ENCODE measurements at places on chromosomes 4 and X.
A peak's percentile ranks its signal among the peaks of the same experiment; 100 is the strongest.

DNA sequence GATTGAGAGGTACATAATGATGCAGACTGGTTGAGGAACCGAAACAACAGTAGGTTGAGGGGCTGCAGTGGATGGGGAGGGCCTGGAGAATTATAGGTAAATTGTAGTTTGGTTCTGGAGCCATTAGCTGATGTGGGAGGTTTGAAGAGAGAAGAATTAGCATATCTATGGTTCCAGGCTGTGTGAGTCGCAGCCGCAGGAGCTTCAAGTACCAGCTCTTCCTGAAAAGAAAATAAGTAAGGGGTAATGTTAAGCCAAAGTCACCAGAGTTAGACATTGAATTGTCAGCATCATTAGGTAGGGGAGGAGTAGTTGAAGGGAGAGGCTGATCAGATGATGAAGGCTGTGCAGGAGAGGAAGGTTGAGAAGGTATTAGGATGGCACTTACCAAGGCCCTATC is 29.5 kb downstream of the PF4 start:
- no peak overlapping the region for H3K27ac ChIP-seq
- H3K4me3 ChIP-seq = no peak overlapping the region
- no peaks in the 10 kb centered on the region for H3K4me1 ChIP-seq
- DNase-seq = no peak
- H3K27me3 ChIP-seq = no peaks in the 10 kb centered on the region

DNA sequence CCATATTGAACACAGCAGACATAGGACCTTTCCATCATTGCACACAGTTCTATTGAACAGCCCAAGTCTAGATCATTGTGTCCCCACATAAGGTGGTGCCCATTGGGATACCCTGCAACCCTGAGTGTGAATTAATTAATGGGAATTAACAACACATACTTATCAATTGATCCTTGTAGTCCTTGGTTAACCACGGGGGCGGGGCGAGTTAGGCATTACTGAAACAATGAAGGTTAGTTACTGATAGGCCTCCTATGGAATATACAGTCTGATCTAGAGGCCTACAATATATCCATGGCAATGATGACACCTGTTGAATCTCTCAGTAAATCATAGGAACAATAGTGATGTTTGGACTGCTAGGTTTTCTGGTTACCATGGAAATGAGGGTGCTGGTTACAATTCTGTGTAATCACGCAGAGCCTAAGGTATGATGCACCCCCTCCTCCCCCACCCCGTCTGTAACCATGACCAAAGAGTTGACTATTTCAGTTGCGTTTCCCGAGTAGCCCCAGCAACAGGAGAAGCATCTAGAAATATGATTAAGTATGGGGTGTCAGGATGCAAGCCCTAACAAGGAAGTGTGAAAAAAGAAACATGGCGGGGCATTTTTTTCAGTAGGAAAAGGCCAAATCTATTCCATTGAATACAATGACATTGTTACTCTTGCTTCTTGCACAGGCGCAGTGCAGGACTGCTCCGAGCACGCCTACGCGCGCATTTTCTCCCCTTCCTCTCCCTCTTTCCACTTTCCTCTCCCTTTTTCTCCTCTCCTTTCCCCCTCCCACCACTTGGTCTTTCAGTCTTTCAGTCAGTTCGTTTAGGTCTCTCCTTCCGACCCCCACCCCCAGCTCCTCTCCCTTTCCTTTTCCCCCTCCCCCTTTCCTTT is 677 bp upstream of the NONO start:
- H3K36me3 ChIP-seq = peaks cover 17% of the 10 kb centered on the region
- peaks cover 16% of the 10 kb centered on the region for H3K4me1 ChIP-seq
- peak; percentile 58 for DNase-seq
- no peaks in the 10 kb centered on the region for H3K27me3 ChIP-seq

DNA sequence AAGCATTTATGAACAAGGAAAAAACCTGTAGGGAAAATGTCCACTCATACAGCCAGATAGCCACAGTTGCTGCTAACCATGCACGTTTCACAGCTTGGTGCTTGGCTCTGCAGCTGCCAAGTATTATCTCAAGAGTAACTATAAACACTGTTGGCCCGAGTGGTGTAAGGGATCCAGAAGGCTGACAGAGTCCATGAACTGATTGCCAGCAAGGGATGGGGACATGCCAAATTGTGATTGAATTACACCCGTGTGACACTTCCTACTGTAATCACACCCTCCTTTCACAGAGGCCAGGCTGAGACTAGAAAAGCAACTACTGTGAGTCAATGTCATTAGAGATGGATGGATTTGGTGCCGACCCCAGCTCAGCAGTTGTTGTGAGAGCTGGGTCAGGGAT is 223.9 kb upstream of the ANKRD50 start:
- no peaks in the 10 kb centered on the region for H3K27me3 ChIP-seq
- no peak overlapping the region for H3K4me3 ChIP-seq
- DNase-seq = no peak
- no peaks in the 10 kb centered on the region for H3K36me3 ChIP-seq

- H3K36me3 ChIP-seq = no peaks in the 10 kb centered on the region
- no peak overlapping the region for H3K27ac ChIP-seq
- DNase-seq = no peak
- H3K4me1 ChIP-seq = no peaks in the 10 kb centered on the region
- H3K27me3 ChIP-seq = no peaks in the 10 kb centered on the region
These were observed 883 bp upstream of the KLHL4 start for GRCh38 chrX:87516717-87517121.

DNA sequence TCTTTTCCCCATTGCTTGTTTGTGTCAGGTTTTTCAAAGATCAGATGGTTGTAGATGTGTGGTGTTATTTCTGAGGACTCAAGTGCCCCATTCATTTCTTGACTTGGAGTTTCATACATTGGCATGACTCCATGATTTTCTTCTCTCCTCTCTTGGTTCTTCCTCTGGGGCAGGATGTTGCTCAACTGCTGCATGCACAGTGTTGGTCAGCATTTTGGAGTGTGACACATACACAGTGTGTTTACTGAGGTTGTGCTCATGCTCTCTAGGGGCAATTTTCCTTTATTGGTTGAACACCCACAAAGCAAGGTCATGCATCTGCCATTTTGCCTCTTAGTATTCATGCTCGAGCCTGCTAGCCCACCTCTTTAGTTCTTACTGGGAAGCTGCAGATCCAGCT is 1993.8 kb downstream of the ARAP2 start:
- no peak overlapping the region for H3K4me3 ChIP-seq
- H3K4me1 ChIP-seq = no peaks in the 10 kb centered on the region
- H3K27ac ChIP-seq = no peak overlapping the region
- no peaks in the 10 kb centered on the region for H3K36me3 ChIP-seq
- DNase-seq = no peak

DNA sequence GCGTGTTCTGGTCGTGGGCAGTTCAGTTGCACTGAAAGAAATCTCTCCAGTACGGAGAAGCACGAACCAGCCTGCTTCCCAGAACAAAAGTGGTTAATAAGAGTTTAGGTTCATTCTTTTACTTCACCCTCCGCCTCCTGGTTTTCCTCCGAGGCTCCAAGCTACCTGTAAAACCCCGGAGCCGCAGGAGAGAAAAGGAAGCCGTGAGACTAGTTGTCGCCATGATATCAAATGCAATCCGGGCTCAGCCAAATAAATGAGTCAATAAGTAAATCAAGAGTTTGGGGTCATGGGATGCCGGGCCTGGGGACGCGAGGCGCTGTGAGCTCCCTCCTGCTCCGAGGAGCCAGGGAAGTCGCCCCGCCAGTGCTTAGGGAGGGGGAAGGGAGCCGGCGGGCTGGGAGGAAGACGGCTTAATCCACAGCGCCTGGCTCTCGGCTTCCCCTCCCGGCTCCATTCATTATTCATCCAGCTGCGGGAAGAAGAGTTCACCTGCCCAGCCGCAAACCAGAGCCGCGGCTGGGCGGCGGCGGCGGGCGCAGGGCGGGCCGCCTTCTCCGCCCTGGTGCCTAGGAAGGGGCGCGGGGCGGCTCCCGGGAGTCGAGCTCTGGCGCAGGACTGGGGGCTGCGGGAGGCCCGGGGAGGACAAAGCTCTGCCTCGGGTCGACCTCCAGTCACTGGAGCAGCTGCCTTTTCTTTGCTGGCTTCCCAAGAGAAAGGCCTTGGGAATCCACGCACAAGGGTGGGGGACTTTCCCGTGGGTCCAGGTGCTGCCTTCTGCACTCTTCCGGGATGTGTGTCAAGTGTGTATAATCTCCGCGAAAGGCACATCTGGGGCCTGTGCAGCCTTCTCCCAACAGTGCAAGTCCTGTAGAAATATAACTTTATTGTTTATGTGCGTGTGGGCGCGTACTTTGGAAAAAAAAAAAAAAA is 1.7 kb downstream of the FRAS1 start:
- H3K27me3 ChIP-seq = peaks cover 61% of the 10 kb centered on the region
- H3K36me3 ChIP-seq = no peaks in the 10 kb centered on the region
- DNase-seq = no peak
- no peak overlapping the region for H3K27ac ChIP-seq
- H3K4me3 ChIP-seq = peak overlapping the region; percentile 89

All from activated CD8-positive, alpha-beta T cell treated with anti-CD3 and anti-CD28 coated beads, Interleukin-2, amount 10 ng/mL, durations not matched to agents 7 days and 5 days (primary cell).